ENCODE measurements at places on chromosomes 1 and 21.

DNA sequence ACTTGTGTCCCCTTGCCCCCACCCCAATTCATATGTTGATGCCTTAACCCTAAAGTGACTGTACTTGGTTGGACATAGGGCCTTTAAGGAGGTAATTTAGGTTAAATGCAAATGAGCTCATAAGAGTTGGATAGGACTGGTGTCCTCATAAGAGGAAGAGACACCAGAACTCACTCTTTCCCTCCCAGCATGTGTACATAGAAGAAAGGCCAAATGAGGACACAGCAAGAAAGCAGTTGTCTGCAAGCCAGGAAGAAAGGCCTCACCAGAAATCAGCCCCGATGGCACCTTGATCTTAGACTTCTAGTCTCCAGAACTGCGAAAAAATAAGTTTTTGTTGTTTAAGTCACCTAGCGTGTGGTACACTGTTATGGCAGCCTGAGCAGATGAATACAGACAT, 45.5 kb downstream of the RAB3GAP2 start:
- DNase-seq = no peak

- no peak for DNase-seq
Observed at GRCh38 chr1:224262373-224263054, 67.5 kb downstream of the NVL start.

DNA sequence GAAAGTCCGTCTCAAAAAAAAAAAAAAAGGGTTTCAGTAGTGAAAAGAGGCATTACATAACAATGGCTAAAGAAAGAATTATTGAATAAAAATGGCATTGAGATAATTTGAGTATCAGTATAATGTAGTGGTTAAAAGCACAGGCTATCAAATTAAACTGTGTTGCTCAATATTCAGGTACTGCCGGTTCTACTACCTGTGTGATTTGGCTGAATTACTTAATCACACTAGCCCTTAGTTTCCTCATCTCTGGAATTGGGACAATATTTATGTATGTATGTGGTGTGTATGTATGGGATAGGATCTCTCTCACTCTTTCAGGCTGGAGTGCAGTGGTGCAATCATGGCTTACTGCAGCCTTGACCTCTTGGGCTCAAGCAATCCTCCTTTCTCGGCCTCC, 56.1 kb upstream of the TEKT2 start:
- DNase-seq = no peak

DNA sequence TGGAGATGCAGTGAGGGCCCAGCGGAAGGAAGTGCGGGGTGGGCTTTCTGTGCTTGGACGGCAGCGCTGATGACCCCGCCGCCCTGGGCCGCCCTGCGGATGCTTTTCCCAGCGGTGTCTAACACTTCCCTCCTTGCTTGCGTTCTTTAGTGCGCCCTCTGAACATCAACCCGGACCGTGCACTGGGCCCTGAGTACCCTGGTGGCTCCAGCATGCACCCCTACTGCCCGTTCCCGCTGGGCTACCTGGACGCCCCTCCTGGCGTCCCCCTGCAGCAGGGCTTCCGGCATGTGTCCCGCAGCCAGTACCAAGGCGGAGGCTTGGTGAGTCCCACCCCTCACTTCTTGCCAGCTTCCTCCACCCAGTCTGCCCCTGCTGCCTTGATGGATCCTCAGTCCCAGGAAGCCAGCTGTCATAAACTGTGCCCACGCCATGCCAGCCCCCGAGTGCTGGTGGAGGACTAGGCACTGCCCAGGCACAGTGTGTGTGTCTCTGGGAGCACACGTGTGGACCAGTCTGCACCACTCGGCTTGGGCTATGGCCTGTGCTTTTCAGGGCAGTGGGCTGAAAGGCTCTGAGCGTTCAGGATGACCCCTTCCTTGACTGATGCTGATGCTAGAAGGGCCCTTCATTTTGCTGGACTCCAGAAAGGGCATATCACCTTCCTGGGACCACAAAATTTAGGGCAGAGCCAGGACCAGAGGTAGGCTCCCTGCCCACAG, 2.3 kb downstream of the DMRTB1 start:
- DNase-seq = no peak

GRCh38 chr21:46314441-46315020, 9.1 kb downstream of the C21orf58 start:
- DNase-seq = no peak

GRCh38 chr1:227869851-227870305, 54.4 kb downstream of the PRSS38 start:
- DNase-seq = no peak

DNA sequence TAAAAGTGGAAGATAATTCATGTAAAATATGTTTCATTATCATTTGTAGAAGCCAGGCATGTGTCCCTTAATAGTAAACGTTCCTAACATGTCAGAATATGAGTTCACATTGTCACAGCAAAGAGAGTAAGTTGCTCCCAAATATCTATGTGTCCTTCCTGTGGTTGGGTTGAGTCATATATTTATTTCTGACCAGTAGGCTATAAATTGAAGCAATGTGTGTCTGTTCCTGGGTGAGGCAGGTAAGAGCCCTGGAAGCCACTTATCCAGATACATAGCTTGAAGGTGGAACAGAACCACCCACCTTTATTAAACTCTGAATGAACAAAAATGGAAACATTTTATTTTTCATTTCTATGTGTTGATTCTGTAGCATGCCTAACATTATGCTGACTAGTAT, 2251.6 kb downstream of the NCAM2 start:
- no peak for DNase-seq

- DNase-seq = no peak
Observed at GRCh38 chr21:45727390-45727789, 83.9 kb downstream of the PCBP3 start.

- no peak for DNase-seq
Observed at GRCh38 chr1:76191561-76191960, 117.0 kb downstream of the ST6GALNAC3 start.

GRCh38 chr1:172339842-172340241, 80.6 kb upstream of the C1orf105 start:
- no peak for DNase-seq

- DNase-seq = no peak
Observed at GRCh38 chr1:108671143-108671542, 10.2 kb upstream of the HENMT1 start.

GRCh38 chr1:26689504-26689903, 6.3 kb upstream of the ARID1A start:
- DNase-seq = no peak

GRCh38 chr1:26874896-26875295, 11.9 kb downstream of the SFN start:
- no peak for DNase-seq

DNA sequence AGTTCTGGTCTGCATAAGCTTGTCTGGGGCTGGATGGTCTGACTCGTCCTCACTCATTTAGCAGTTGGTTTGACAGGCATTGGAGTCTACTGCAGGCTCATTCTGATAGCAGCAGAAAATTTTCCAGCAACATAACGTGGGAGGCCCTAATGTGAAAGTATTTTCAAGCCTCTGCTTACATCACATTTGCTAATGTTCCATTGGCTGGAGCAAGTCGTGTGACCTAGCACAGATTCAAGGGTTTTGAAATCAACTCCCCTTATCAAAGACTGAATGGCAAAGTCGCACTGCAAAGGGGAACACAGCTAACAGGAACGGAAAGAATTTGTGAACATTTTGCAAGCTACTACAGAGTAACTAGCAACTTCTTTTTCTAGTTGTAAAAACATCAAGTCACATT, 2.3 kb upstream of the USH2A start:
- no peak for DNase-seq

DNA sequence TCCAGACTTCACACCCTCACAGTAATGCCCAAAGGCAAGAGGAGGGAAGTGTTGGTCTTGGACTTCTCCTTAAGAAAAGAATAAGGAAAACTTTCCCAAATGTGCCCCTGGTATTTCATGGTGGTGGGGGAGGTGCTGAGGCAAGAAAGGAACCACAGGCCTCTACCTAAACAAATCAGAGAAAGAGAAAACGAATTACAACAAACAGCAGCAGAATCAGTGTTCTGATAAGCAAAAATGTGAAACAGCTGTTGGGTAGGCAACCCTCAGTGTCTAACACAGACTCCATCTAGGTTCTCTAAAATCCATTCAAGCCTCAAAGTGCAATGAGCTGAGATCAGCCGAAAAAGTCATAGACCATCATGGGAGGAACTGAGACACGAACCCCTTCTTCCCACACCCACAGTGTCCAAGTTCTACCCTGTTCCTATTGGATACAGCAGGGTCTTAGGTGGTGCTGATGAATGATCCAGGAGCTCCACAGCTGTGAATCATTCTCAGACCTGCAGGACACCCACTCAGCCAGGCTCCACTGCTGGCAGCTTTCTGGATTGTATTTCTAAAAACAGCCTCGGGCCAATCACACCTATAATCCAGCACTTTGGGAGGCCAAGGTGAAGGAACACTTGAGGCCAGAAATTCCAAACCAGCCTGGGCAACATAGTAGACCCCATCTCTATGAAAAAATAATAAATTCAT, 149.1 kb downstream of the PLPP3 start:
- no peak for DNase-seq

DNA sequence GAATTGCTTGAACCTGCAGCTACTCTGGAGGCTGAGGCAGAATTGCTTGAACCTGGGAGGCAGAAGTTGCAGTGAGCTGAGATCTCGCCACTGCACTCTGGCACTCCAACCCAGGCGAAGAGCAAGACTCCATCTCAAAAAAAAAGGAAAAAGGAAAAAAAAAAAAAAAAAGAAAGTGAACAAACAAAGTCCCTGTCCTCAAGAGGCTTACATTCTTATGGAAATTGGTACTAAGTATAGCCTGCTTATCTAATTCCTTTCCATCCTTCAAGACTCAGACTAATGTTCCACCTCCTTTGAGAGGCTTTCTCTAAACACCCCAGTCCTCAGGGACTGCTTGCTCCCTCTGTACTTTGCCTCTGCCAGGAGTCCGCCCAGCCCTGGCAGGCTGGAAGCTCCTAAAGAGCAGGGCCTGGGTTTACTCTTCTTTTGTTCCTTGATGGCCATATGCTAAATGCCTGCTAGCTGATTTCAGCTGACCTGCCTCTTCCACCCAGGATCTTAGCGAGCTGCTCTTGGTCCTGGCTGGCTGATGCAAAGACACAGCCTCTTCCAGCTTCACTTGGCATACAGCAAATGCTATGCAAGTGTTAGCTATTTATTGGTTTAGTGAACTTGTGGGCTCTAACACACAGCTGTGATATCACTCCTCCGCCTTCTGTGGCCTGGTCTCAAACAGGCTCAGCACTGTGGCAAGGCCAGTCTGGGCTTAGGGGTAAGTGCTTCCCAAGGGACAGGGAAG, 9.8 kb downstream of the SLC9A1 start:
- DNase-seq = no peak

- DNase-seq = no peak
Observed at GRCh38 chr1:154471304-154471703, 30.7 kb upstream of the TDRD10 start.

DNA sequence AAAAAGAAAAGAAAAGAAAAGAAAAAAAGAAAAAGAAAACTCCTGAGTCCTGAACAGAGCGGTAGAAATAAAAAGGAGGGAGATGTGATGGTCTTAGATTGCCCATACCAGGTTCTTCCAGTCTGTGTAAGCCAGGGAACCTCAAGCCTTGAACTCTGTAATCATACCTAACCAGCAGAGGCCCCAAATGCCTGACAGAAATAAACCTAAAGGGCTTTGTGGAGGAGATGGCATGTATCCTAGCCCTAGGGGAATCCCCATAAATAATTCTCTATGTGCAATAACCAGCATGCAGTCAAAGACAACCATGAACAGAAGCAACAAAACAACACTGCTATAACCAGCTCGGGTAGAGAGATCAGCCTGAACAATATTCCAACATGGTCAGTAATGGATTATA, 40.4 kb downstream of the USP48 start:
- DNase-seq = no peak

DNA sequence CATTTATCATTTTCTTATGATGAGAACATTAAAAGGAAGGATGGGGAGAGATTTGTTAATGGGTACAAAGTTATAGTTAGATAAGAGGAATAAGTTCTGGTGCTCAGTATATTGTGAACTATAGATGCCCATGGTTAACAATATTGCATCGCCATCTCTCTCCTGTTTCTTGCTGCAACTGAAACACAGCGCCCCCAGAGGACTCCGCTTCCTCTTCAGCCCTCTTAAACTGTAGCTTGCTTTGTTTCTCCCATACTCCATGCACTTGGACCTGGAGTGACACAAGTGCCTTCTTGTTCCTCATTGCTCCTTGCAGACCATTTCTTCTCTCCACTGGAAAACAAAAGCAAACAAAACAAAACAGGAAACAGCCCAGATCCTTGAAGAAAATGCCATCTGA, 70.1 kb upstream of the NTPCR start:
- no peak for DNase-seq

DNA sequence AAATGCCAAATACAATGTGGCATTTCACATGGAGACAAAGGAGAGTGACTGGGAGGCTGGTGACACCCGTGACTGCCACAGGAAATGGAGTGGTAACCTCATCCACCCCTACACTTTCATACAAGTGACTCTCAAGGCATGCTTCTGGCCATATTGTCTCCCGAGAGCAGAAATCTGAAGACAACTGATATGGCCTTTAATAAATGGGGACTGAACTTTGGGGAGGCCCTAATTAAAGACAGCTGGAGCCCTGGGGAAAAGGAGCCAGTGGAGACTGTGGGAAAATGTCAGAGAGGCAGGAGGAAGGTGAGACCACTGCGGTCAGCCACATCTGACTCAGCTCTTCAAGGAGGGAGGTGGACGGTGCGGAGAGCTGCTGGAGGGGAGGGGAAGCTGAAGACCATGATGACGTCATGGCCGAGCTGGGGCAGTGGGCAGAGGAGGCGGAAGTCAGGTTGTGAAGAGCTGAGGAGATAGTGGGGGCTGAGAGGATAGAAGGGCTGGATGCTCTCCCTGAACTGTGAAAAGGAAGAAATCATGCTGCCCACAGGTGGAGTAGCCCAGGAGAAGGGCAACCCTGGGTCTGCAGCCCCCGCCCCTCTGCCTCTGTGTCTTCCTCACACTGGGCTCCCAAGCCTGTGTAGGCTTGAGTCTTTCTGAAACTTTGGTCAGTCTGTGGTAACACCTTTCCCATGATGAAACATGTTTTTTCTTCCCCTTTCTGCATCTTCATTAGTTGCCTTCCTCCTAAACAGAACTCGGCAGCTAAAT, 14.0 kb upstream of the NCF2 start:
- no peak for DNase-seq

DNA sequence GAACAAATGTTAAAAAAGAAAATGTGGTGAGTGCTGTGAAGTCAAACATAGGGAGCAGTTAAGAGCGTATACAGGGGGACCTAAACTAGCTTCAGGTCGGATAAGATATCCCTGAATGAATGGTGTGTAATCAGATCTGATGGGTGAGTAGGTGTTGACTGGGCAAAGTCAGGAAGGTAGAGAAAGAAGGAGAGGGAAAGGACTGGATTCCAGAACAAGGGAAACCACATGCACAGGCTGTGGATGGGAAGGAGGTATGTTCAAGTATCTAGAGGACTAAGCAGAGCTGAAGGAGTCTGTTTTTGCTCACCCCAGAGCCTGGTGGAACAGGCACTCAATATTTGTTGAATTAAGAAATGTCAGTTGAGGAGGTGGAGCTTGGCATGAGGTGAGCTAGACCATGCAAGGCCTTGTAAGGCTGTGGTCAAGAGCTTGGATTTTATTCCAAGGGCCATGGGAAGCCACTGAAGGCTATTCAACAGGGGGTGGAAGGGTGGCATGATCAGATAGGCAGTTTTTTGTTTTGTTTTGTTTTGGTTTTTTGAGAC, 27.4 kb downstream of the MAP7D1 start:
- DNase-seq = no peak
